ENCODE measurements at places on chromosomes 2 and 18. TPM values are rescaled to one million over a fixed set of nuclear protein-coding genes. Genes with fewer than 3 reads are reported as not detected.

GRCh38 chr2:4107179-4107578, 403.8 kb downstream of the DCDC2C start:
- no peak for DNase-seq

DNA sequence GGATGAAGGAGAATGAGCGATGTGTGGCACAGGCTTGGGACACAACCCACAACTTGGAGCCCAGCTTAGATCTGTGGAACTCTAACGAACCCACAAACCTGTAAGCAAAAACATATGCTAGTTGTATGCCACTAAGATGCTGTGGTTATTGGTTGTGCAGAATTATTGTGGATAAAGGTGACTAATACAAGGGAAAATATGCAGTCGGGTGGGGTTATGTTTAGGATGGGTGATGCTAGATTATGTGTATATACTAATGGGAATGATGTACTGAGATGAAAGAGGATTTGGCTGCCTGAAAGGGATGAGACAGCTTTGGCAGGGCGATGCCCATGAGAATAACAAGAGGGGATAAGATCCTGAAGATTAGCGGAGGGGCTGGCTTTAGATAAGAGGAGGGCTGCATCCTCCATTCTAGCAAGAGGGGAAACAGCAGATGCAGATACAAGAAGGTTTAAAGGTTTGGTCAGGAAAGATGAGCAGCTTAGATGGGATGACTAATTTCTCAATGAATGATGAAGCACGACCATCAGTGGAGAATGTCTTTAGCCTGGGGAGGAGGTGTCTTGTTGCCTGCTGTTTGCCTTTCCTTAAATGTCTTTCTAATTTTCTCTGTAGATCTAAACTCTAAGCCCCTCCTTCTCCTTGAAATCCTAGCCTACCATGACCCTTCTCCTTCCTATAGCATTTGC, 49.6 kb downstream of the GALNT14 start:
- no peak for DNase-seq

The MYCN gene
- not detected for polyA plus RNA-seq

DNA sequence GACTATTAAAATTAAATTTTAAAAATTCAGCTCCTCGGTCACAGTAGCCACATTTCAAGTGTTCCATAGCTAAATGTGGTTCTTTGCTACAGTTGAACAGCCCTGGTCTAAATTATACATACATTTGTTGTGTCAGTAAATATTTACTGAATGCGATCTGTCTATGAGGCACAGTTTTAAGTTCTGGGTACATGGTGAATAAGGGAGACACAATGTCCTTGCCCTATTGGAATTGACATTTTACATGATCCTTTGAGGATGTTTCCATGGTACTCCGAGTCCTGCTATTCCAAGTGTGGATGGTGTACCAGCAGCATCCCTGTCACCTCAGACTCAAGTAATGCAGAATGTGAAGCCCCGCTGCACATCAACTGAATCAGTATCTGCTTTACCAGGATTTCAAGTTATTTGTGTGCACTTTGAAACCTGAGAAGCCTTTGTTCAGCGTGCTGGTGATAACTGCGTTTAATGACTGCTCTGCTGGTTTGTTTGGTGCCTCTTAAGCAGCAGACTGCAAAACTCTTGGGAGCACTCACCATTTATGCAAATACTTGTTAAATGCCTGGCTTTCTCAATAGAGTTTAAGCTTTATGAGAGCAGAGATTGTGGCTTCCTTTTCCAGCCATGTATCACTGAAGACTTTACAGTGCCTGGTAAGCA, 1.5 kb downstream of the GALNT1 start:
- DNase-seq: no peak

The CNRIP1 gene
- 61.6 TPM for polyA plus RNA-seq

The C2orf66 gene
- polyA plus RNA-seq: not detected

- DNase-seq: no peak
Measured at GRCh38 chr18:55038162-55038561, 78.9 kb upstream of the CCDC68 start.

DNA sequence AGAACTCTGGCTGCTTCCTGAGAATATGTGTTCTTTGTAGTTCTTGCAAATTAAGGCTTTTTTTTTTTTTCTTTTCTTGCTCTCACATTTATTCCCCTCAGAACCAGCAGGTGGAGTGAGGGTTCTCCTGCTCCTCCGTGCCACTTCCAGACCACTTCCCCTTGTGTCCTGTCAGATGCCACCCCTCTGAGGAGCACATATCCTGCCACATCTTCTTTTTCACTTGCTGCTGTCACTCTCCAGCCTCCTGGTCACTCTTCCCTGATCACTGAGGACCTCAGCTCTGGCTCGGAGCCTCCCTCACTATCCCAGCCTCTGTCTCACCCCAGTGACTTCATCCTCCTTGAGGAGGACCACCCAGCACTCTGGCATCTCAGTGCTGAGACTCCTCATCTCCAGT, 100.5 kb downstream of the TACR1 start:
- DNase-seq: no peak

The TANK gene
- polyA plus RNA-seq: 46.9 TPM

GRCh38 chr2:44884231-44884630, 57.3 kb upstream of the SIX3 start:
- no peak for DNase-seq

DNA sequence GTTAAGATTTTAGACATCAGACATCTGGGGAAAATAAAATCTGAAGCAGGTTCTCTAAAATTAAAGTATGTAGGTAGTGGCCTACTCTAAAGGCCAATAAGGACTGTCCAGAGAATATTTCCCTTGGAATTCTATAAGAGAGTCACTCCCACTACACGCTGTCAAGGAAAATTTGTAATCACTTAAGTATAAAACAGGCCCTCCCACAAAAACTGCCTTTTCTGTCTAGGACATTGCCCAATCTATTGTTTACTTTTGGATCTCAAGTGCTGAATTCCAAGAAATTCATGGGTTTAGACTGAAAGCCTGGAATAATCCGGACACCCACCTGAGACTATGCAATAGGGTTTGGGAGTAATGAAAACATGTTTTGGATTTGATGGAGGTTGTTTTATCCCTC, 1.7 kb upstream of the SRBD1 start:
- no peak for DNase-seq

GRCh38 chr2:217703999-217704398, 298.8 kb downstream of the TNS1 start:
- no peak for DNase-seq
